ENCODE measurements at places on chromosomes 13 and 19.

GRCh38 chr13:66171920-66172319 lies 1058.2 kb downstream of the PCDH9 start:
- no peak for DNase-seq

- DNase-seq, result no peak
Observed at GRCh38 chr19:51740356-51740755, 11.3 kb downstream of the FPR1 start.

DNA sequence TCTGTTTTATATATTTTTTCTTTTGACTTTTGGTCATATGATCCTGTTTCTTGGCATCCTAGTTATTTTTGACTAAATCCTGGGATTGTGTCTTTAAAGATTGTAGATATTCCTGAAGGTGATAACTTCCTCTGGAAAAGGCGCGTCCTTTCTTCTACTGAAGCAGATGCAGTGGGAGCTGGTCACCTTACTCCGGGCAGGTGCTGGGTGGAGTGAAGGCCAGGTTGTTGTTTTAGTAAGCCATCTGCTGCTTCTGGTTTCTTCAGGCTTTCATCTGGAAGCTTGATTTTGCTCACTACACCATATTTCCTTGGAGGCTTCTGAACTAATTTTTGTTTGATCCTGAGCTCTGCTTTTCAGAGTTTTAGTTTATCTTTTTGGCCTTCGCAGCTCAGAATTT lies 21.5 kb downstream of the URI1 start:
- DNase-seq, result no peak

GRCh38 chr13:80881942-80882445 lies 541.1 kb upstream of the SPRY2 start:
- no peak for DNase-seq

- DNase-seq, result no peak
Observed at GRCh38 chr13:19572280-19572679, 10.9 kb upstream of the TPTE2 start.

DNA sequence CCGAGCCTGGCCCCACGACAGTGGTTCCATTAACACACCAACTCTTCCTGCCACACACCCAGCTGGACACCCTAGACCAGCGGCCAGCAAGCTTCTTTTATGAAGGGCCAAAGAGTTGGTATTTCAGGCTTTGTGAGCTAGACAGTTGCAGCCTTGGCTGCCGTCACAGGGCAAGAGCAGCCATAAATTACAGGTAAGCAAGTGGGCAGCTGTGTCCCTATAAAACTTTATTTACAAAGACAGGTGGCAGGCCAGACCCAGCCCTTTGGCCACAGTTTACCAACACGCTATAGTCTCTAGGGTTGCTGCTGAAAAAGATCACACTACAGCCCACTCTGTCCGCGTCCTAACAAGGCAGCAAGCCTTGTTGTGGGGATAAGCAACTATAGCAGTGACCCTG lies 13.3 kb downstream of the ELL start:
- DNase-seq, result no peak

DNA sequence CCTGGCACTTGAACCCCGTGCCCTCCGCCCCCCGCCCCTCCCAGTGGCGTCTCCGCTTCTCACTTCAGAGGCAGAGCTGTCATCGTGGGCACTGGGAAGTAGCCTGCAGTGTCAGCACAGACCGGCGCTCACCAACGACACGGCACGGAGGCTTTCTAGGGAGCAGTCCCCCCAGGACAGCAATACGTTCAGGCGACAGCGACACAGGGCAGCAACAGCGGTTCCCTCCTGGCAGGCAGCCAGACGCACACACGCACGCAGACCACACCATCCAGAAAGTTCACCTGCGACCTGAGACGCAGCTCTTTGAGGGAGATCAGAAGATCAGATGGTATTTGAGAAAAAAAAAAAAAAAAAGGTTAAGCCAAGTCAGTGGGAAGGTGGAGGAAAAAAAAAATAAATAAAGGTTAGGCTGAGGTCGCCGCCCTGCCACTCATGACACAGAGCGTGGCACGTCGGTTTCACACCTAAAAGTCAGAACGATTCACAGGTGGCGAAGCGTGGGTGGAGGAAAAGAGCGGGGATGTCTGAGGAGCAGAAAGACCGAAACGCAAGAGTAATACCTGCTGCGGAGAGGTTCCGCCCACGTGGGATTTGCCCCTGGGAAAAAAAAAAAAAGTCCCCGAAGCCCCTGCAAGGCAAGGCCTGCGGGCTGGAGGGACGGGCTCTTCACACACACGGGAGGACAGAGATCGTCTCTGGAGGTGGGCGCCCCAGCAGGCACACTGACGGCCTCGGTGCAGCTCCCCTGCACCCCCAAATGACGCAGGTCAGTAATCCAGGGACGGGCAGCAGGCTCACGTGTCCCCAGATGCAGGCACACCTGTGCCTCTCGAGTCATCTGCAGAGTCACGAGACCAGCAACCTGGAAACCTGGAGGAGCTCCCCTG lies 94.5 kb downstream of the GNG7 start:
- peak; percentile 93 for DNase-seq

- no peak for DNase-seq
Observed at GRCh38 chr19:4512070-4512469, 6.2 kb downstream of the PLIN4 start.

- no peak for DNase-seq
Observed at GRCh38 chr19:11041966-11042627, 47.2 kb upstream of the LDLR start.

DNA sequence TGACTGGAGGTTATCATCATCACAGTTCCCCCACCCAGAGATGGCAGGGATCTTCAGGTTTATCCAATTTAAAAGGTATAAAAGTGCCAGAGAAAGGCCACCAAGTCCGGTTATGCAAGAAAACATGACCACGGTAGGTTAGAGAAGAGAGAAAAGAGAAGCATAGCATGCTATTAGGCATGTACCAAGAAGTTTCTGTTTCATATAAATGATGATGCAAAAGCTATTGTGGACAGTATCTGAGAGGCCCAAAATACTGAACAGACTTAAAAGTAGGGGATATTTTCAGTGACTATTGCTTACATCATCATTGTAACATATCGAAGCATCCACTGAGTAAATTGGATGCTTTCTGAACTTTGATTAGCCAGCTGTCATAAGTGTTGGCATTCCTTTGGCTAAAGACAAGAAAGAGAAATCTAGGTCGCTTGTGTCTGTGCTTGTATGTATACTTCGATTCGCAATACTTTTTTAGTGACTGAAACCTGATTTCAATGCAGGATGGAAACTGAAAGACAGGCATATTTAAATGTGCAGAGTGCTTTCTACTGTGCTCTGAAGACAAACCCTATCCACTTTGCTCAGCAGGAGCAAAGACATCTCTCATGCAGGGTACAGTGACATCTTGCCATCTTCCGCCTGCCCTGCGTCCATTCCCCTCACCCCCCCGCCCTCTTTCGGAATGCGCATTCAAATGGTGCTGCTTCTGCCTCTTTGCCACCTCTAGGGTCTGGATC lies 180.3 kb downstream of the SHISA2 start:
- DNase-seq, result no peak

DNA sequence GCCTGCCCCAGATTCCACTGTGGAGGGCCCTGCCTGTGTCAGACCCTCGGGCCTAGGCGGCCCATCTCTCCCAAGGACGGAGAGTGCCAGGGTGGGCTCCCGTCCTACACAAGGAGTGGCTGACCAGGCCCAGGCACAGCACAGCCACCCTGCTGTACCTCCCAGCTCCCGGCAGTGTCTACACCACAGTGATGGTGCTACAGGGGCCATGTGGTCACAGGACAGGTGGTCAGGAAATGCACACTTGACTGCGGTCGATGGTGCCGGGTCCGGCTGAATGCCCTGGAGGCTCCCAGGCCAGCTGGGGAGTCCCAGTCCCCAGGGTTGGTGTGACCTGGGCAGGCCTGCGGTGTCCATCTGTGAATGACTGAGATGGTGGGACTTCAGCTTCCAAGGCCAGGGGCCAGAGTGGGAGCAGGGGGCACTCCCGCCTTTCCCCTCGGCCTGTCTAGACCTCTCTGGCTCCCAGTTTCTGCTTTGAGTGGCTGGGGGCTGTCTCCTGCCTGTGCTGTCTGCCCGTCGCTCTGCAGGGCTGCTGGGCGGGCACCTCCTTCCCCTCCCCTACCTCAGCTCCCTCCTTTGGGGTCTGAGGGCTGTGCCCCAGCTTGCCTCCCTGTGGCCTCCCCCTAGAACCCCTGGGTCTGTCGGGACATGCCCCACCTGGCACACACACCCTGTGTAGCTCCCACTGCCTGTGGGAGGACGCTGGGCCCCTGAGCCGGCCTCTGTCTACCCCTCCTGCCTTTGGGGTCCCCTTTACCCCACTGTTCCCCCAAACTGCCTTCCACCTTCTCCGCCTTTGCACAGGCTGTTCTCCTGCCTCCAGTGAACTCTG lies 12.5 kb downstream of the DDA1 start:
- no peak for DNase-seq

- no peak for DNase-seq
Observed at GRCh38 chr13:84668637-84669036, 786.4 kb upstream of the SLITRK1 start.

- DNase-seq, result no peak
Observed at GRCh38 chr19:42435316-42435715, 7.4 kb downstream of the CXCL17 start.
